ENCODE measurements at places on chromosomes 13 and 19.

DNA sequence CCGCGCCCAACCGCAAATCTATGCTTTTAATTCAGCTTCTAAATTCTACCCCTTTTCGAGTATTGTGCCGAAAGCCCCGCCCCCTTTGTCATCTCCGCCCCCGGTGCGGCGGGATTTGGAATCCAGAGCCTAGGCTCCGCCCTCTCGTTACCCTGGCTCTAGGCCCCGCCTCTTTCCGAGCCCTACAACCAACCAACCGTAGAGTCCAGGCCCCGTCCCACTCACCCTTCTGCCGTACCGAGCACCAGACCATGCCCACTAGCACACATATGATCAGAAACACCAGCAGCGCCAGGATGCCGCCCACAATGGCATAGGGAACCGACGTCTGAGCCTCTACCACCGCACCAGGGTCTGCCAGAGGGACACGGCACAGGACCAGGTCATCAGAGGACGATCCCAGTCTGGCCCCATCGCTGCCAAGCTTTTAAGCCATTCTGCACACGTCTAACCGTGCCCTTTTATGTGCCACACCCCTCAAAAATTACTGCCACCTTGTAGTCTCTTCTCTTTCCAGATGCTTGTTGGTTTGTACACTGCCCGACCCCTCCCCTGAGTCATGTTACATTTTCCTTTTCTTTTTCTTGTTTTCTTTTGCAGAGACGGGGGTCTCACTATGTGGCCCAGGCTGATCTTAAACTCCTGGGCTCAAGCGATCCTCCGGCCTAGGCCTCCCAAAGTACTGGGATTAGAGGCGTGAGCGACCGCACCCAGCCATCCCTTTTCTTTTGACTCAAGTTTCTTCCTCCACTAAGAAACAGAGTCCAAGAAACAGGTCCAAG, 4.7 kb upstream of the ZNF428 start:
- DNase-seq, result no peak

DNA sequence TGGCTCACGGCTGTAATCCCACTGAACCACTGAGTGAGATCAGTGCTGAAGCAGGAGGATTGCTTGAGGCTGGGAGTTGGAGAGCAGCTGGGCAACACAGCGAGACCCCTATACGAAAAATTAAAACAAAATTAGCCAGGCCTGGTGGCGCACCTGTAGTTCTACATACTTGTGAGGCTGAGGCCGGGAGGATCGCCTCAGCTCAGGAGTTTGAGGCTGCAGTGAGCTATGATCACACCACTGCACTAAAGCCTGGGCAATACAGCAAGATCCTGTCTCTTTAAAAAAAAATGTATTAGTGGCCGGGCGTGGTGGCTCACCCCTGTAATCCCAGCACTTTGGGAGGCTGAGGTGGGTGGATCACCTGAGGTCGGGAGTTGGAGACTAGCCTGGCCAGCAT, 6.3 kb upstream of the SELENOV start:
- DNase-seq, result no peak

DNA sequence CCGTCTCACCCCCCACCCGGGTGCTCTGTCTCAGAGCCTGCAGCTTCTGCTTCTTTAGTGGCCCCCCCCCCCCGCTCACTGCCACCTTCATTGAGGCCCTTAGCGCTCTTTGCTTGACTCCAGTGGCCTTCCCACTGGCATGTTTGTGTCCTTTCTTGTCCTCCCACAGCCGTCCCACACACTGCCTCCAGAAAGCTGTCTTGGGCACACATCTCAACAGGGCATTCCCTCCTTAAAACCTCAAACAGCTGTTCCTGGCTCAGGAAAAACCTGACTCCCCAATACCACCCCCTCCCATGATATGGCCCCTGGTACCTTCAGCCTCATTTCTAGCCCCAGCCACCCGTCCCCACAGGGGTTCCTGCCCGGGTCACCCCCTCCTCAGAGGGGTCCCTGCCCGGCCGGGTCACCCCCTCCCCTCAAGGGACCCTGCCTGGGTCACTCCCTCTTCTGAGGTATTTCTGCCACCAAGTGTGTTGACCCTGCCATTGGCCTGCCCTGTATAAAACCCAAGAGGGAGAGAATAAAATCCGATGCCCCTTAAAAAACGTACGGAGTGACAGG, 8.9 kb downstream of the B3GLCT start:
- no peak for DNase-seq

DNA sequence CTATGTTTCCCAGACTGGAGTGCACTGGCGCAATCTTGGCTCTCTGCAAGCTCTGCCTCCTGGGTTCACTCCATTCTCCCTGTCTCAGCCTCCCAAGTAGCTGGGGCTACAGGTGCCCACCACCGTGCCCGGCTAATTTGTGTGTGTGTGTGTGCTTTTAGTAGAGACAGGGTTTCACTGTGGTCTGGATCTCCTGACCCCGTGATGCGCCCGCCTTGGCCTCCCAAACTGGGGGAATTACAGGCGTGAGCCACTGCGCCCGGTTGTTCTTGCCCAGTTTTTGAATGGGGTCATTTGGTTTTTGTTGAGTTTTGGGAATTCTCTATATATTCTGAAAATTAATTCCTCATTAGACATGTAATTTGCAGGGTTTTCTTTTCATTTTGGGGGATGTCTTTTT, 238.4 kb upstream of the PRR20A start:
- DNase-seq, result no peak

GRCh38 chr19:40144151-40144550, 47.1 kb upstream of the MAP3K10 start:
- peak; percentile 22 for DNase-seq

GRCh38 chr19:3942790-3943409, 10.0 kb downstream of the NMRK2 start:
- no peak for DNase-seq

GRCh38 chr13:110008816-110009215, 222.4 kb upstream of the IRS2 start:
- DNase-seq, result no peak

- DNase-seq, result no peak
Measured at GRCh38 chr13:110265341-110265681, 41.6 kb downstream of the COL4A1 start.

DNA sequence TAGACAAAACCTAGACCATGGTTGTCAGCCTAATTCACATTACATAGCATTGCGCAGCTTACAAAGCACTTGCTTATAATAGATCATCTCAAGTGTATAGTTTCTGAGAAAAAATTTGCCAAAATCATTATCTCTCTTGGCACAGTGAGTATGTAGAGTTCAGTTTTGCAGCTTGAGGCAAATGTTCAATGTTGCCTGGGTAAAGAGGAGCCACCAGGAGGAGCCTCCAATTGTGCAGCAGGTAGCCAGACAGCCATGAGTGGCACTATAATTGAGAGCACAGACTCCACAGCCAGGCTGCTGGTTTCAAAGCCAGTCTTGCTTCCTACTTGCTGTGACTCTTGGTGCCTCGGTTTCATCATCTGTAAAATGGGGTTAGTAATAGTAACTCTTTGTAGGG, 24.0 kb upstream of the OLFM4 start:
- DNase-seq, result no peak

DNA sequence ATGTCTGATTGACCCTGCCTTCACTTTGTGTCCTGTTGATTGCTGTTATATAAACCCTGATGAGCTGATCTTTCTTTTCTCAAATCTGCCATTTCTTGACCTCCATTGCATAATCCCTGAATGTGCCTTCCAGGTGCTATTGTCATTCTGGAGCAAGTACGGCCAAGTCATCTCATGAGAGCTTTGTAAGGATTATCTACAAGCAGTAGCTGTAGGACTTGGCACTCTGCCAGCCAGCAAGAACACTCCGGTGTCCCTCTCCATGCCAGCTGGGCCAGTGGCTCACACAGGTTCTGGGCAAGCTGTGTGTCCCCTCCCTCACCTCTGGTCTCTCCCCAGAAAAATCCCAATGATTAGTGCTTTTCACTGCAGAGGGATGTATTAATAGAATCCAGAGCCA, 348.1 kb downstream of the FOXO1 start:
- no peak for DNase-seq

DNA sequence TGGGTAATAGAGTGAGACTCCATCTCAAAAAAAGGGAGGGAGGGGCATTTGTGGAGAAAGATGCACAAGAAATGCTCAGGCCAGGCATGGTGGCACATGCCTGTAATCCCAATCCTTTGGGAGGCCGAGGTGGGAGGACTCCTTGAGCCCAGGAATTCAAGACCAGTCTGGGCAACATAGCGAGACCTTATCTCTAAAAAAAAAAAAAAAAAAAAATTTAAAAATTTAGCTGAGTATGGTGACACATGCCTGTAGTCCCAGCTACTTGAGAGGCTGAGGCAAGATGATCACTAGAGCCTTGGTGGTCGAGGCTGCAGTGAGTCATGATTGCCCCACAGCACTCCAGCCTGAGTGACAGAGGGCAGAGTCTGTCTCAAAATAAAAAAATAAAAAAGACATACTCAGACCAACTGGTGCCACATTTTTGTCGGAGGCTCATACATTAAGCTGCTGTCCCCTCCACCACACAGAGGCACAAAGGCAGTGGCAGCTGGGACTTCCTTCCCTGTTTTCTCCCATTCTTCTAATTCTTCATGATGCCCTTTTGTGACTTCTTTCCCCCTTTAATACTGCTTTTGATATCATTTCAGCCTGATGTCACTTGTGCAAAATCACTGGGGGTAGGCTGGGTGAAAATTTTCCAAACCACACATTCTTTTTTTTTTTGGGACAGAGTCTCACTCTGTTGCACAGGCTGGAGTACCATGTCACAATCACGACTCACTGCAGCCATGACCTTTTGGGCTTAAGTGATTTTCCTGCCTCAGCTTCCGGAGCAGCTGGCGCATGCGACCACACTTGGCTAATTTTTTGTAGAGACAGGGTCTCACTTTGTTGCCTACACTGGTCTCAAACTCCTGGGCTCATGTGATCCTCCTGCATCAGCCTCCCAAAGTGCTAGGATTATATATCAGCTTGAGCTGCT, 26.8 kb upstream of the CXCL17 start:
- DNase-seq, result no peak

DNA sequence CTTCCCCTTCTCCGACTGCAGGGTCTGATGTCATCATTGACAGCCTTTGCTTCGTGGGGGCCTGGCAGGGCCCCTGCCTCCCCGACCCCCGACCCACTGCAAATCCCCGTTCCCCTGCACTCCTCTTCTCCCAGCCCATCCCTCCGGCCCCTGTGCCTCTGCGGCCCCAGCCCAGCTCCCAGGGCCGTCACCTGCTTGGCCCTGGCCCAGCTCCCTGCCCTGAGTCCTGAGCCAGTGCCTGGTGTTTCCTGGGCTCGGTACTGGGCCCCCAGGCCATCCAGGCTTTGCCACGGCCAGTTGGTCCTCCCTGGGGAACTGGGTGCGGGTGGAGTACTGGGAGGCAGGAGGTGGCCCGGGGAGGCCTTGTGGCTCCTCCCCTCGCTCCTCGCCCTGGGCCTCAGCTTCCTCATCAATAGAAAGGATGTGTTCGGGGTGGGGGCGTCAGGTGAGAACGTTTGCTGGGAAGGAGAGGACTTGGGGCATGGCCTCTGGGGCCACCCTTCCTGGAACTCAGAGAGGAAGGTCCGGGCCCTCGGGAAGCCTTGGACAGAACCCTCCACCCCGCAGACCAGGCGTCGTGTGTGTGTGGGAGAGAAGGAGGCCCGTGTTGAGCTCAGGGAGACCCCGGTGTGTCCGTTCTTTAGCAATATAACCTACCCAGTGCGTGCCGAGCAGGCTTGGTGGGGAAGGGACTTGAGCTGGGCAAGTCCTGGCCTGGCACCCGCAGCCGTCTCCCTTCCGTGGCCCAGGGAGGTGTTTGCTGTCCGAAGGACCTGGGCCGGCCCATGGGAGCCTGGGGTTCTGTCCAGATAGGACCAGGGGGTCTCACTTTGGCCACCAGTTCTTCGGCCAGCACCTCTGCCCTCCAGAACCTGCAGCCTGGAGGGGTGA, 15.9 kb upstream of the CELF5 start:
- no peak for DNase-seq
